ENCODE measurements at places on chromosomes 4 and X.

DNA sequence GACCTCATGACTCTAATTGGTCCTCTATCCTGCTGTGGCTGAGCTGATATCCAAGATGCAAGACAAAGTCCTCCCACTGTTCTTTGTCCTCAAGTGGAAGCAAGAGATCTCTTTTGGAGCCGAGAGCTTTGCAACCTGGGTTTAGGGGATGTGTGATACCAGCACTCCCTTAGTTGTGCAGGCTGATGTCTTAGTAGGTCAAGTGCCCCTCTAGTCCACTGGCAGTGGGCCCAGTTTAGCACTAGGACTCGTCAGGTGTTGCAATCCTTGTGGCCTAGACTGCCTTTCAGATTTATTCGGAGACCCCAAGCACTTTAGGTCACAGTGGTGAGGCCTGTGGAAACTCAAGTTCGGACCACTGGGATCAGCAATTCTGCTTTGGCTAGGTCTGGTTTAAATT lies 64.0 kb downstream of the GPRASP3 start:
- DNase-seq, result no peak

DNA sequence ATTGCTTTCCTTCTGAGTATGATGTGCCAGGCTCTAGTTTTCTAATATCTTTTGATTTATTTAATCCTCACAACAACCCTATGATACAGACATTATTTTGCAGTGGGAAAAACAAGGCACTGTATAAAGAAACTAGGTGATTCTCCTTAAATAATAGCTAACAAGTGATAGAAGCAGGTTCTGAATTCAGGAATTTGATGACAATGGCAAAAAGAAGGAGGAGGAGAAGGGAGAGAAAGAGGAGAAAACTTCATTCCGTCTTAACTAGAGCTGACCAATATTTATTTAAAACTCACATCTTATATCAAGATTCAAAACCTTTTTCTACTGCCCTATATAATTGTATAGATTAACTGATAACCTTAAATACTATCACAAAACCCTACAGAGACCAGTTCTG lies 1477.1 kb upstream of the PCDH7 start:
- no peak for DNase-seq

DNA sequence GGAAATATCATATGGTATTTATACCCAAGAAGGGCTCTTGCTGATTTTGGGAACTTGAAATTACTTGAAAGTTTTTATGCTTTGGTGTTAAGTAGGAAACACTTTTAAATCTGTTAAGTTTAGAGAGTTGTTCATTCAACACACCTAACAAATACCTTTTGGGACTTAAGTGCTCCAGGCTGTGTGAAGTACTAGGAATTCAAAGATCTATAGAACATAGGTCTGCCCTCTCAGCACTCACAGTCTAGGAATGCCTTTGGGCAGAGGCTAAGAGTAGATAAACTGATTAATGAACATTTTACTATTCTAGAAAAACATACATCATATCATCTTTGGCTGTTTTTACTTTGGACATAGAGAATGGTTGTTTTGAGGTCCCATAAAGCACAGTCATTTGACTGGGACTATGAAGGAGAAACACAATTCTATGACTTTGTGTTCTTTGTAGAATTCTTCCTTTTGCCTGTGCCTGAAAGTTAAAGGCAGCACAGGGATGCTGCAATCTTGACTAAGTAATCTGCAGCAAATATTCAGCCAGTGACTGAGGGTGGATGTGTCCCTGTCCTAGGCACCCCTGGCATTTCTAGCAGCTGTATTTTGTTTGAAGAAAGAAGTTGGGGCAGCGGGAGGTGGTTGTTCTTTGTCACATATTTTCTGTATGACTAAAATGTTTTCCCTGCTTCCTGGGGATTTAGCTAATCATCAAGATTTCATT lies 8.3 kb downstream of the BMP3 start:
- DNase-seq, result no peak

DNA sequence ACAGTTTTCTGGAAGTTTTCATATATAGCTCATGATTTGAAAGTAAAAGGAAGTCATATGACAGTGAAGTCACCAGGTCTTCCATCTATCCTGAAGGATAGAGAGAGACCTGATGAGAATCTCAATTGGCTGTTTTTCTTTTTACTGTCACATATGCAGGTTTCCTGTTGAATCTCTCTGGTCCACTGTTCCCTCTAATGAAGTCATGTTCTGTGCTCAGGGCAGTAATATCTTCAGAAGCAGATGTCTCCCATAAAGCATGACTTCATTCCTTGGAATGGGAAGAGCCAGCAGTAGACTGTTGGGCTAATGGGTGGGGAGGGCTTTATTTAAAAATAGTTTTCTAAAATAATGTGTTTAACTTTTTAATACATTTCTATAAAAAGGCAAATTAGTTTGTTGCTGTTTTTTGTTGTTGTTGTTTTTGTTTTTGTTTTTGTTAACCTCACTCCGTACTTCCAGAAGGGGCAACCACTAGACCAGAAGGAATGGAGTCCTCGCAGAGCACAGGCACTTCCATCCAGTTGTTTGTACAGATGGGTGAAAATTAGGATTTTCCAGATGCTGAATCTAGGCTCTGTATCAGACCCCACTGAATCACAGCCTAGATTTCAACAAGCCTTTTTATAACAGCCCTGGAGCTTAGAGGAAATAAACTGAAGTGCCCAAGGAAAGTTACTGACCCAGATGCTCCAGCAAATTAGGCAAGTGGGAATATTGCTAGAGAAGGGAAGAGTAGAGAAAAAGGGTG lies 54.2 kb downstream of the AWAT2 start:
- no peak for DNase-seq

DNA sequence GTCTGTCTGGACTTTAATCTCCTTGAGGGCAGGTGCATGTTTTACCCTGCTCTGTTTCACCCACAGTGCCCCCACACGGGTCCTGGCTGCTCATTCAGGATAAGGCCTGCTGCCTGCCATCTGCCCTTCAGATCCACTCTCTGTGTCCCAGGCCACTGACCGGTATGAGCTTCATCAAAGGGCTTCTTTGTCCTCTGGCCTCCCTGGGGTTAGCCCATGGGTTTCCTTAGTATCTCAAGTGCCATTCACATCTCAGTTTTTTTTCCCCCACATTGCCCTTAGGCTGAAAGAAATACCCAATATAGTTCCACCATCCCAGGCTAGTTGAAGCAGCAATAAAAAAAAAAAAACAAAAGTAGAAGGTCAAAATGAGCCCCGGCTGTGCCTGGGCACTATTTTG lies 9.3 kb downstream of the CD99L2 start:
- DNase-seq, result no peak

DNA sequence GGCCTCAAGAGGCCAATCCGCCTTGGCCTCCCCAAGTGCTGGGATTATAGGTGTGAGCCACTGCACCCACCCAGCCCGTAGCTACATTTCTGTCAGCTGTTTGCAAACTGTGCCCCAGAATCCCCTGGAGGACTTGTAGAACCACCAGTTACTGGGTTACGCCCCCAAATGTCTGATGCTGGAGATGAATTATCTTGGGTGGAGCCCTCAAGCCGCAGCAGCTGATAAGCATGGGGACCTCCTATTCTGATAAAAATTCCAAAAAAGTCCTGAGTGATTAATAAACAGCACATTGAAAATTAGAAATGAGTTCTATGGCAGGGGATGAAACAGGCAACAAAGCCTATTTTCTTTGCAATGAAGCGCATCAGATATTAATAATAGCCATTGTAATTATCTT lies 105.0 kb downstream of the PTTG2 start:
- no peak for DNase-seq

- no peak for DNase-seq
Measured at GRCh38 chr4:83132065-83132464, 17.5 kb upstream of the PLAC8 start.

- DNase-seq, result no peak
Measured at GRCh38 chrX:68881911-68882310, 53.1 kb downstream of the EFNB1 start.

DNA sequence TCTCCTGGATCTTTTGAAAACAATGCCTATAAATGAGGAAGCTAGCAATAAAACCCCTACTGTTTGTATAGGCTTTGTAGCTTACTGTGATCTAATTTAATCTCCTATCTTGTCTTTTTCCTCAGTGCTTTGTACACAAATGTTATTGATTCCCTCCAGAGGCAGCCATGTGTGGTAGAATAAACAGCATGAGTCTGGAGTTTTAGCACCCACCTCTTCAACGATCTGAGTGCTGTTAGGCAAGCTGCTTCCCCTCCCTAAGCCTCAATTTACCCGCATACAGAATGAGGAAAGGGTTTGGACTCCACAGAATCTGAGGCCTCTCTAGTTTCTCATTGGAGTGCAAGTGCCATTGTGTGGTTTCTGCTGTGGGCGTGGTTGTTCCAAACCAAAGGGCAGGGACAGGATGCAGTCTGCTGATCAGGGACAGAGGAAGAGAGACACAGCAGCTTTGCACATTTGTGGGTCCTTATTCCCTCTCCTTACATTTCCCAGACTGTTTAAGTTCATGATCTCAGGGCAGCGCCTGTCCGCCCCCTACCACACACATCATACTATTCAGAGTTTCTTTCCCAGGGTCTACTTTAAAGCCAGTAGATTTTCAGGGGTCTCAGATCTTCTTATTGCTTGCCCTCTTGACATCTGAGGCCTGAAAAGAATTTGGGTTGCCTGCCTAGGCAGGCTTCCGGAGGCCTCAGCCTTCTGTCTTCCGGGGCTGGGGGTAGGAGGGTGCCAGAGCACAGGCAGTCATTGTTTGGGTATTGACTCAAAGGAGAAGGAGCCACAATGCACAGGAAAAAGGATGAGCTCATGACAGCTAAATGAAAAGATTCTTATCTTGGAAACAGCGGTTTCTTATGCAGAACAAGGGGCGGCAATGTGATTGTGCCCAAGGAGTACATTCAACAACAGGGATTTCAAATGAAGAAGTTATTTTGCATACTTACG lies 114.9 kb upstream of the TEX13D start:
- DNase-seq, result peak; percentile 63

DNA sequence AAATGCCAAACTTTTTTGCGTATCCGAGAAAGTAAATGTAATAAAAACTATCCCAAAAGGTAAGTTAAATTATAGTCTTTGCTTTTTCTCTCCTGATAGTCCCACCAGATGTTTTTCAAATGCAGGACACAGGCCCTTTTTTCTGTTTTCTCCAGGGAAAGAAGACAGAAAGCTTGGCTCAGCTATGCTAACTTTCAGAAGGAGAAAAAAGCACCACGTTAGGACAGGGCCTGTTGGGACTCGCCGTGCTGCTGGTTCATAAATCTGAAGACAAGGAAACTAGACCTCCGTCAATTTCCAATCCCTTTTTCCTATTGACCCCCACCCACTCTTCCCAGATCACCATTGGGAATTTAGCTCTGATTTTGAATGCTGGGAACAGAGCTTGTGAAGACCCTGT lies 220.9 kb upstream of the SFRP2 start:
- DNase-seq, result no peak

DNA sequence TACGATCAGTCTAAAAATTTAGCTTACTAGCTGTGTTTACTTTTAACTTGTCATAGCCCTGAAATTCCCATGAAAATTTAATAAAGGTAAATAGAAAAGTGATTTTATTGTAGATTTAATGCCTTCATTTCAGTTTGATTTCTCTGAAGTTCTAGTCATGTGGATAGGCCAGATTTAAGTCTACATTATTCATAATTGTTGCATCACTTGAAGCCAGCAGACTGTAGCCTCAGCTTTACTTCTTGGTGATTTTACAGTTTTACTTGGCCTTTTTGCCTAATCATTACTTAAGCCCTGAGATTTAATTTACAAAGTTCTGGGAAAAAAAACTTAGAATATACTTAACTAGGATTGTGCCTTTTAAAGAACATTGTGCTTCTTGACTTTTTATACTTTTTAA lies 73.5 kb upstream of the FHDC1 start:
- no peak for DNase-seq

DNA sequence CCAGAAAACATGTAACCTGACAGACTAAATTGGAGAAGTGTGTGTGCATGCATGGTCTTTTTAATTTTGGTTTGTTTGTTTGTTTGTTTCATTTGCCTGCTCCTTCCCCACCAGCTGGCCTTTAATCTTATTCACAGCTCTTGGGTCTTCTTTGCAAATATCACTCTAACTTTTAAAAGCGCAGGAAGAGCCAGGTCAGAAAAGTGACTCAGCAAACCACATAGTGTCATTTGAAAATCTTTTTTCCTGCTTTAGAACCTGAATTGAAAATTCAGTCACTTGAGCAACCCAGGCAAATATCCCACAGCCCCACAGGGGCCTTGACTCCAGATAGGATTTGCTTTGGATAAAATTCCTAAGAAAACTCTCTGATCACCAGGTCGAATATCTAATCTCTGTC lies 4.6 kb downstream of the TMEM255A start:
- no peak for DNase-seq

DNA sequence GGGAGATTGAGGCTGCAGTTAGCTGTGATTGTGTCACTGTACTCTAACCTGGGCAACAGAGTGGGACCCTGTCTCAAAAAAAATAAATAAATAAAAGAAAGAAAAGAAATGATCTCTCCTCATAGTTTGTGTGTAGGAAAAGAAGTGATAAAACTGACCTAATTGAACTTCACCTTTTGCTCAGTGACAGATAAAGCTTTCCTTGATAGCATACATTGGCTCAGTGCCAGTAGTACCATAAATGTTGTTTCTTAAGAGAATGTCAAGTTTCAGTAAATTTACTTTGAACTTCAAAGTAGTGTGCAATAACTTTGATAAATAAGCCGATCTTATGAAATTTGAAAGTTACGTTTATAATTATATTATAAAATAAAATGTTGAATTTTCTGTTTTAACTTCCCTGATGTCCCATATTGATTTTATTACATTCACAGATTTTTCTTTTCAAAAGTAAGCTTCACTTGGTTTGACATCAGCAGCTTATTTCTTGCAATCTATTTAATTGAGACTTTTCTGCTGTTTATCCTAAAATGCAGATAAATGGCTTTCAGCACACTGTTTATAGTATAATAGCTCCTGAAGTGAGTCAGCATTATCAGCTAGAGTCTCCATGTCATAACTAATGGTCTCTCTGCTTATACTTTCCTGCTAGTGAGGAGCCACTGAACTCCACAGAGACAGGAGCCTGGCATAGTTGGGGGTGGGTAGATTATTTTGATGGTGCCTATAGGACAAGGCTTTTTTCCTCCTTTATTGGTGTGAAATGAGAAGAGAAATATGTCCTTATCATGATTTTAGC lies 330.1 kb downstream of the BMPR1B start:
- no peak for DNase-seq

DNA sequence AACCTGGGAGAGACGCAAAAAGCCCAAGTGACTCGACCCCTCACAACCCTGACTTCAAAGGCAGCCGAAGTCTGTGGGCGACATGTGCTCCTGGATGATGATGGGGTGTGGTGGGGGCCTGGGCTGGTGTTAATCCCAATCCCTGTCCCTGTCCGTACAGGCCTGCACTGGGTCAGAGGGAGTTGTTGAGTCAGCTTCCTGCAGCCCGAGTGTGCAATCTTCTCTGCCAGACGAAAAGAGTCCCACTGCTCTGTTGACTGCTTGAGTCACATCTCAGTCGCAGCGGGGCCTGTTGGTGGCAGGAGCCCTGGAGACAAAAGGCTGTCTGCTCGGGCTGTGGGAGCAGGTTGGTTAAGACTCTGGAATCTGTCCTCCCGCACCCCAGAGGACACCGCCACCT lies 10.3 kb downstream of the FAM3A start:
- DNase-seq, result no peak

DNA sequence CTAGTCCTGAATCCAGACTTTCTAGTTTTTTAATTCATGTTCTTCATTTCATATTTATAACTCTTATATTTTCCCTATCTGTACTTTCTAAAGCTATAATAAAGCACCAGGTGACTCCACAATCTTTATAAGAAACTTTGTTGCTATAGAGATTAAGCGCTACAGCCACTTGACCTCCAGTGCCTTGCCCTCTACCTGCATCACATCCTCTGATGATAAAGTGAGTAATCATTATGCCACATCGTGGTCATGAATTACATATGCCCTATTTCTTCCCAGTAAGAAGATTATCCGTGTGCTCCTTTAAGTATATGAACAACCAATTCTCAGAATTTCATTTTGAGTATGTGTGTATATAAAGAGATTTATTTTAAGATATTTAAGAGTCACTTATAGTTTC lies 6.8 kb upstream of the DYNLT3 start:
- DNase-seq, result no peak
